ENCODE measurements at places on chromosomes 2 and 18.

GRCh38 chr2:193463011-193463410 lies 1268.3 kb upstream of the TMEFF2 start:
- no peak for DNase-seq

GRCh38 chr18:13481820-13482617 lies 244.3 kb downstream of the FAM210A start:
- DNase-seq, result no peak

DNA sequence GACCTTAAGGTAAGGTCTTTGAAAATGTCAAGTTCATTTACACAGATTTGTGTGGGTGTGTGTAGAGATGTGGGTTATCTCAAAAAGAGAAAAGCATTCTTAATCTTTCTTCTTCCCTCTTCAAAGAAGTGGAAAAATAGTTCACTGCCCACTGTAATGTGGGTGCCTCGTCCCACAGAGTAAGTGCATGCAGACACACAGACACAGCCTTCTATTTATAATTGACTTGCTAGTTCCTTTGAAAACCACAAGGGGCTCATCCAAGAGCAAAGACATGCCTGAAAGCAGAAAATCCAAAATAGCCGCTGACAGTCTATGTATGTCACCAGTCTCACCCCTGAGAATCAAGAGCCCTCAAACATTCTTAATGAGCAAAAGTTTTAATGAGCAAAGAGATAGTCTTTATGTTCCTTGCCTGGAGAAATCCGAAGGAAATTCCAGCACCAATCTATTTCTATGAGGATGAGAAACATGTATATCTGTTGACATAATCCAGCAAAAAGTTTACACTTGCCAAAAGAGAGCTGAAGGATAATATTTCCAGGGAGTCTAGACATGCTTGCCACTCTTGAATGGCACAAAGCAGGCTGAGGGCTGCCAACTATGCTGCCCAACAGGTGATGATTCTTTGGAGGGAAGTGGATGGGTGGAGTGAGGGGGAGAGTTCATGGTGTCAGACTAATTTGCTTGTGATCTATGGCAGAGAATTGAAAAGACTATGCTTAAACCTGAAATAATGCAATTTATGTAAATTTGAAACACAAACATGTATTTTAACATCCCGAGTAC lies 93.9 kb downstream of the ACVR1 start:
- peak; percentile 14 for DNase-seq

DNA sequence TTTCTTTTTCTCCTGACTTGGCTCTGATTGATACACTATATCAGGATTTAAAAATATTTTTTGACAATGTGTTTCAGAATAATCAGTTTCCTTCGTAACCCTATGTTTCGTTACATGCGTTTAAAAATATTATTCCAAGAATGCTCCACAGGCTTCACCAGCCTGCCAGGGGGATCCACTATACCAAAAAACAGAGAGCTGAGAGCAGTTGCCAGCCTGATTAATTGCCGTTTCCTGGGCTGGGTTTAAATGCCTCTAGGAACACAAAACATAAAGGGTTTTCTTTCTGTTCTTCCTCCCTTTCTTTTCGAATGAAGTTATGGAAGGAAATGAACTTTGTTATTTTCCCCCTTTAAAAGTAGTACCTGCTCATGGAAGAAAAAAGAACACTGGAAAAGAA lies 47.9 kb downstream of the LRRFIP1 start:
- no peak for DNase-seq

GRCh38 chr2:231463698-231464575 lies at the start of gene NCL:
Gene NCL, minus strand, starts transcription at chr2:231464484. Its CDS starts 131 bp downstream, at chr2:231464353.
- DNase-seq, result peak; percentile 88

DNA sequence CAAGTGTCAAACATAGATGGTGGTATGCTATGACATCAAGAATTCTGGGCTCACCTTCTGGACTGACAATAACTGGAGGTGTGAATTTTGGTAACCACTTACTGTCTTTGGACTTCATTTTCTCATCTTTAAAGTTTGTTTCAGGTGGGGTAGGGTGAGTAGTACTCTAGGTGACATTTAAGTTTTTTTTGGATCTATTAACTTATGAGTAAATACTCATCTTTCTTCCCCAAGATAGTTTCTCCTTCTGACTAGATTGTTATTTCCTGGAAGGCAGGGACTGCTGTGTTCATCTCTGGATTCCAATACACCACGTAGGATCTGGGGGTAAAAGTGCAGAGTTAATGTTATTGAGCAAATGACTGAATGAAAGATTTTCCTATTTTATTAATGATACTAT lies 55.9 kb downstream of the ICOS start:
- DNase-seq, result no peak

- DNase-seq, result no peak
These were observed 19.7 kb upstream of the FHL2 start for GRCh38 chr2:105418522-105418921.

- no peak for DNase-seq
These were observed 436 bp upstream of the SMYD1 start for GRCh38 chr2:88067189-88067588.

GRCh38 chr18:54112356-54112755 lies 112.1 kb downstream of the MBD2 start:
- no peak for DNase-seq

- no peak for DNase-seq
These were observed 5.5 kb upstream of the SRD5A2 start for GRCh38 chr2:31586230-31586629.

DNA sequence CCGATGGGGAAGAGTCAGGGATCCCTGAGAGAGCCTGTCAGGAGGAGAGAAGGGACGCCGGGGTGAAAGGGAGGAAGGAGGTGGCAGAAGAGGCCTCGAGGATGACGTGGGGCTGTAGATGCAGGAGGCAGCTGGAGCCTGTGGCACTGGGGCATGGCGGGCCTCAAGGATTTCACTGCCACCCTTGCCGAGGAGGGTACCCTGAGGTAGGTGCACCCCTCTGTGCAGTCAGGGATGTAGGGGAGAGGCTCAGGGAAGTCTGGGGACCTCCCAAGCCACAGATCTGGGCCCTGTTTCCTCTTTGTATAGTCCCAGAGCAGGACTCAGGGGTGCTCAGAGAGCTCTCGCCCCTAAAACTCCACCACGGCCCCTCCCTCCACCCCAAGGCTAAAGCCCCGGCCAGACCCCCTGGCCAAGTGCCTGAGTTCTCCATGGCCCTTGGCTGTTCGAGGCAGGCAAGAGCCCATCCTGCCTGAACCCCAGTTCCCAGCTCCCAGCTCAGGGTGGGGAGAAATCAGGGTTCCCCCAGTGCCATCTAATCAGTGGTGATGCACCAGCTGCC lies 39.0 kb upstream of the HDAC4 start:
- no peak for DNase-seq

DNA sequence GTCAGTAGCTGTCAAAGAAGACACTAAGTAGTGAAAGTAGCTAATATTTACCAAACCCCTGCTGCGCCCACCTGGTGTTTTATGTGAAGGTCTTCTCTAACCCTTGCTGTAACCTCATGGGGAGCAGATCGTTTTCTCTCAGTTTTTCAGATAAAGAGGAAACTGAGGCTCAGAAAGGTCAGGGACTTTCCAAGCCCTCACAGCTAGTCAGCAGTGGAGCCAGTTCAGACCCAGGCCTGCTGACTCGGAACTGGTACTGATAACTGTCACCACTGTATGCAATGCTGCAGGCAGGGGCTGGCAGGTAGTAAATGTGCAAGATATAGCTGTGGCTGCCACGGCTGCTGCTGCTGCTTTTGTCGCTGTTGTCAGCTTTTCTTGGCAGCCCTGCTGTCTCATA lies 69.1 kb downstream of the LRRFIP1 start:
- no peak for DNase-seq

DNA sequence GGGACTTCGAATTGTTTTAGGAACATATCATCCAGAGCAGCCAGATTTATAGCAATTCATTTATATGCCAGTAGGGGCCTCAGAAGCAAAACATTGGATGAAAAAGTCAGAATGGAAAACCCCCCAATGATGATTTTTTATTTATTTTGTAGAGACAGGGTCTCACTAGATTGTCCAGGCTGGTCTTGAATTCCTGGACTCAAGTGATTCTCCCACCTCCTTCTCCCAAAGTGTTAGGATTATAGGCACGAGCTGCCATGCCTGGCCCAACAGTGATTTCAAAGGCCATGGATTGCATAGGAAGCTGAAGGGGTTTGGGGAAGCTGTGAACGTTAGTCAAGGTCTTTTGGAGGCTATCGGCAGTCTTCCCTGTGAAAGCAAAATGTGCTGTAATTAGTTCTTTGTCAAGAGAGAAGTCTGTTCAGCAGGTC lies 21.9 kb upstream of the MCFD2 start:
- DNase-seq, result no peak

DNA sequence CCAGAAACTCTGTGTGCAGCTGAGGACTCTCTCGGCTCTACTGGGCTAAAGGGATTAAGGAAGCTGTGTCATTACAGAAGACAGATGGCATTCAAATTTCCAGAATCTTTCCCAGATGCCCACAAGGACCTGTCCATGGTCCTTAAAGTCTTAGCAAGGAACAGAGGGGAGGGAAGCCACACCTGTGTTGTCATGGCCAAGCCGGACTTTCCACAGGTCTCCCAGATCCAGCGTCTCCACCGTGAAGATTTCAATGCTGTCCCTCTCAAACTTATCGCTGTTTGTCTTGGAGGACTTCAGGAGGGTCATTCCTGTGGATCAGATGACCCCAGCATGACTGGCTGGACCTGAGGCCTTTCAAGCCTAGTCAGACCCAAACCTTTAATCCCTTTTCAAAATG lies 114.5 kb downstream of the LOXHD1 start:
- DNase-seq, result no peak

GRCh38 chr2:167264380-167264779 lies 376.1 kb downstream of the XIRP2 start:
- no peak for DNase-seq

- DNase-seq, result no peak
These were observed 3.9 kb upstream of the HOXD10 start for GRCh38 chr2:176112375-176113302.

GRCh38 chr18:1624612-1625011 lies 719.9 kb downstream of the ADCYAP1 start:
- DNase-seq, result no peak

DNA sequence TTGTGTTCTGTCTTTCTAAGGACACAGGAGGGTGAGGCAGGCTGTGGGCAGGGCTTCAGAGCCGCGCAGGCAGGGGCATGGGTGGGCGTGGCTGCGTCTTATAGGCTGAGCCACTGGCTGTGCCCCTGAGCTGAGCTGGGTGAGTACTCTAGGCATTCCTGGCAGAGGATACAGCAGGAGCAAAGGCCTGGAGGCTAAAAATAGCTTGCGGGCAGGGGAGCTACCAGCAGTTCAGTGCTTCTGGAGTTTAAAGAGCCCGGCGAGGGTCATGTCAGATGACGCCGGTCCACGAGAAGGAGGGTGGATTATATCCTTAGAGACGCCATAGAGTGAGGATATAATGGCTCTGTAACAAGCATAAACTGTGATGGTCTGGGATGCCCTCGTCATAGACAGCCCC lies 31.5 kb upstream of the PDIA6 start:
- DNase-seq, result no peak

DNA sequence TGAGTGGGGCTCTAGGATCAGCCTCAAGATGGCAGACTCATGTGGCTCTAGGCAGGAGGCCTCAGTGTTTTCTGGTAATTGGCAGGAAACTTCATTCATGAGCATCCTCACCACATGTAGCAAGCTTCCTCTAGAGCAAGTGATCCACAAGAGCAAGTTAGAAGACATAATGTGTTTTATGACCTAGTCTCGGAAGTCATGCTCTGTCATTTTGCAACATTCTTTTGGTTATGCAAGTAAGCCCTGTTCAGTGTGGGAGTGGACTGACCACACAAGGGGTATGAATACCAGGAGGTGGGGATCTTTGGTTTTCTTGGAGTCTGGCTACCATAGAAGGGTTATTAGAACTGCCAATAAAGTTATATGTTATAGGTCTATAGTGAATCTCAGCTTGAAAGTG lies 66.8 kb upstream of the STK39 start:
- no peak for DNase-seq

- DNase-seq, result no peak
These were observed 40.0 kb upstream of the NFATC1 start for GRCh38 chr18:79355433-79356335.

GRCh38 chr2:64514008-64514407 lies 10.1 kb upstream of the AFTPH start:
- DNase-seq, result no peak

DNA sequence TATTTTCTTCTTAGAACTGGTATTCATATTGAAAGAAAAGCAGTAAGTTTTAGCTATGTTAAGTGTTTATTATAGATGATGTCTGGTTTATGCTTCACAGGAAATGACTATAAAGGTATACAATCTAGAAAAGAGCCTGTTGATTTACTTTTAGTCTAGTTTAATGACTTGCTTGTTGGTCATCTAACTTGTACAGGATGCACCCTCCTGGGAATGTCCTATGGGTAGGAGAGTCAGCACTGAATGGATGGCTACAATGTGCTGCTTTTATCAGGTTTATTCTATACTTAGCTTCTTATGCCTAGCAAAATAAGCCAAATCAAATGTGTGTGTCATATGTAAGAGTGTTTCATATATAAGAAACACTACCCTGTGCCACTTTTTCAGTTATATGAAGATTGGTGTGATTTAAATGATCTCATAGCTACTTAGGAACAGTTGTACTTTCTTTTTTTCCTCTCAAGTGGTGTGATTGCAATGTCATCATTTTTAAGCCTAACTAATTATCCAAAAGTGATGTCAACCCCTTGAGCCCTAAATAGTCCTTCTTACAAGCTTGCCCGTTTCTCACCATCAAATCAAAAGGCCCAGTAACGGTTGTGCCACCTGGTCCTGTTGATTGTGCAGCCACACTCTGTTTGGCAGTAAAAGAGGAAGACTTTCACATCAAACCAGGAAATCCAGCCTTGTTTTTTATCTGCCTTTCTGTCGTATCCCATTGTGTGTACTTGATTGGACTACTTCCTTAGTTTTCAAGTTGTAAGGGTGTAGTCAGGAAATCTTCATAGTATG lies 176.0 kb downstream of the DIS3L2 start:
- no peak for DNase-seq

DNA sequence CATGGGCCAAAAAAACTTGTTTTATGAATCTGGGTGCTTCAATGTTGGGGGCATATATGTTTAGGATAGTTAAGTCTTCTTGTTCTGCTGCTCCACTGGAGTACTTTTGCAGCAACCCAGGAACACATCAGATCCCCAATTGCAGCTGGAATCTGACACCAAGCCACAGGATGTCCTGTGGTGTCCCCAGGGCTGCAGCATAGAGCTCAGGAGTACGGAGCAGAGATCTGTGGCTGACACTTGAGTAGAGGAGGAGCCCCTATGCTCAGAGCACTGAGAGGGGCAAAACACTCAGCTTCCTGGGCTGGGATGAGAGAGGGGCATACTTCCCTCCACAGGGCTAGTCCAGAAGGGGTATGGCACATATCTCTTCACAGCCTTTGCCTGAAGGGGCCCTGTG lies 138.9 kb upstream of the ERBB4 start:
- DNase-seq, result no peak

DNA sequence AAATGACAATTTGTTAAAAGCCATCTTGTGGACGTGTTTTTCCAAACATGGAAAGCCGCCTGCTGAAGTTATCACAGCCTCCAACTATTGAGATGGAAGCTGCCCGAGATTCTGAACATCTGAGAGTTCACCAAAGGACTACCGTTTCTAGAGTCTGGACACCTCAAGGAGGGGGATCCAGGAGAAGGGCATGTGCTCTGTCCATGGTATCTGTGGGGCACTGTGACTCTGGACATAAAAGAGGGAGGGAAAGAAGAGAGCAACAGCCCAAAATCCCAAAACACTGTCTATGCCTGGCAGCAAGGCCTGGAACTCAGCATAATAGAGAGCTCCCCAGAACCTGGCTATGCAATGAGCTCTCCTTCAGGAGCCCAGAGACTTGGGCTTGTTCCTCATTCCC lies 319.9 kb downstream of the EN1 start:
- no peak for DNase-seq

Measured in activated CD4-positive, alpha-beta T cell treated with anti-CD3 and anti-CD28 coated beads for 4 hours (primary cell).